Suprapubic skin (tissue), 4 donors: ENCODE measurements at places on chromosomes 11 and 22. TPM values are rescaled to one million over a fixed set of nuclear protein-coding genes. Genes with fewer than 3 reads are reported as not detected.

The NCR3LG1 gene
- 5.9 TPM for total RNA-seq

The RASL10A gene
- 0.72 TPM for total RNA-seq

DNA sequence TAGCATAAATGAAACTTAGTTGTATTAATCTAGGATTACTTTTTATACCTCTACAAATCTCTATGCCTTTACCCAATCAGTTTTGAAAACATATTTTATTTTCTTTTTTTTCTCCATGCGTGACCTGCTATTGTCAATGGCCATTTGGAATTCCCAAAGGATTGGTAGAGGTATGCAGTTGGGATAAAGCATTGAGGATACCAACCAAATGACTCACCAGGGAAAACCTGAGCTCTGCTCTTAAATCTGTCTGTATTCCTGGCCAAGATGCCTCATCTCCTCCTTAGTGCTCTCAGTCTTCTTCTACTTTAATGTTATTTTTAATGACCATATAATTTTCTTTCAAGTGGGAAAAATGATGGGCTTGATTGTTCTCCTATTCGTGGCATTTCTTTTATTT lies 61.9 kb downstream of the EHF start:
- no peaks in the 10 kb centered on the region for H3K36me3 ChIP-seq
- H3K4me3 ChIP-seq: no peak overlapping the region
- H3K4me1 ChIP-seq: peaks cover 11% of the 10 kb centered on the region
- no peak overlapping the region for H3K27ac ChIP-seq
- no peak for DNase-seq

DNA sequence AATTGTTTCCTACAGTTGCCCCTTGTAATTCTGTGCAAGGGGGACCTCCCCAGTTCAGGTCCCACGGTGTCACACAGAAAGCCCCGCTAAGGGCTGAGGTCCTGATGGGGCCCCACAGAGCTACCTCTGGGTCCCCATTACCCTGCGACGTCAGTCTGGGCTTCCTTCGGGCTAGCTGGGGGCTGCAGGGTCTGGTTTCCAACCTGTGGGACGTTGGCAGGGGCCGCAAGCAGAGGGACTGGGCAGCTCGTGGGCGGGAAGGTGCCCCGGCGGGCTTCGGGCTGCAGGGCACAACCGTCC lies 698 bp downstream of the SLC37A4 start:
- DNase-seq: no peak
- peaks cover 26% of the 10 kb centered on the region for H3K4me1 ChIP-seq
- H3K4me3 ChIP-seq: peak overlapping the region; percentile 88
- peak overlapping the region; percentile 92 for H3K27ac ChIP-seq
